ENCODE measurements at places on chromosomes 6 and 20.

- DNase-seq, result no peak
Measured at GRCh38 chr6:142275236-142276006, 26.4 kb upstream of the ADGRG6 start.

DNA sequence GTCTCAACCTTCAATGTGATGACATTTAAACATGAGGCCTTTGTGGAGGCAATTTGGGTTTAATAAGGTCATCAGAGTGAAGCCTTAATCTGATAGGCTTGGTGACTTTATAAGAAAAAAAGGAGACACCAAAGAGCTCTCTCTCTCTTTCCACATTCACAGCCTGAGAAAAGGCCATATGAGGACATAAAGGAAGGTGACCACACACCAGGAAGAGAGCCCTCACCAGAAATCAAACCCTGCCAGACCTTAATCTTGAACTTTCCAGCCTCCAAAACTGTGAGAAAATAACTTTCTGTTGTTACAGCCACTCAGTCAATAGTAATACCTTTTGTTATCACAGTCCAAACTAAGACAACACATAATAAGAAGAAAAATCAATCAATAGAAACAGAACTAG, 47.7 kb downstream of the COL12A1 start:
- no peak for DNase-seq

GRCh38 chr20:32848846-32849245, 9.9 kb upstream of the EFCAB8 start:
- no peak for DNase-seq

DNA sequence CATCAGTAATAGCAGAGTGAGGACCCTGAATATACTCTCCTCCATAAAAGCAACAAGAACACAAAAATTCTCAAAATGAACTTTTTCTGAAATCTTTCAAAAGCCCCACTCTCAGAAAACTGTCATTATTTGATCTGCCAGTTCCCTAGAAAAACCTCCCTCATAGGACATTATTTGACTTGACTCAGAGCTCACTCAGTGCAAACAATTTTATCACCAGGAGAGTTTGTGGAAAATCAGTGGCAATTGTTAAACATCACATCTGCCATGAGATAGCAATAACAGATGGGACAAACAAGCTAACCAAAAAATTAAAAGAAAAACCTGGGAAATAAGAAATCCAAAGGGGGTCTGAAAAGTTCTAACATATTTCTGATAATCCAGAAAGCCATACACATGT, 100.0 kb downstream of the ATG5 start:
- DNase-seq, result no peak

GRCh38 chr6:164142322-164142721, 727.8 kb downstream of the QKI start:
- no peak for DNase-seq

DNA sequence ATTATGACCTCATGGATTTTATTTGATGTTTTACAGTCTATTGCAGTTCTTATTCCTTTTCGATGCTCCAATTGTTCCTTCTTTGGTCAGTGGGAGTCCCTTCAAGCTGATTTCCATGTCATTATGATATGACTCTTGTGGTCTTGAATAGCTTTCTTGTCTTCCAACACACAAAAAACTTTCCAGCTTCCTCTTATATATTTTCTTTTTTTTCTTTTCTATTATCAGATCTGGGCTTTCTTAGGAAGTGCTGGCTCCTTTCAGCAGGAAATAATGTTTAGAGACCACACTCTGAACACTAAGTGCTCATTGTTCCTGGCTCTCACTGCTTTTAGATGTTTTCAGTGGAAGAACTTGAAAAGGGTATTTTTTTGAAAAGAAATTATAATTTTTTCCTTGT, 3.1 kb upstream of the SLC17A1 start:
- no peak for DNase-seq

DNA sequence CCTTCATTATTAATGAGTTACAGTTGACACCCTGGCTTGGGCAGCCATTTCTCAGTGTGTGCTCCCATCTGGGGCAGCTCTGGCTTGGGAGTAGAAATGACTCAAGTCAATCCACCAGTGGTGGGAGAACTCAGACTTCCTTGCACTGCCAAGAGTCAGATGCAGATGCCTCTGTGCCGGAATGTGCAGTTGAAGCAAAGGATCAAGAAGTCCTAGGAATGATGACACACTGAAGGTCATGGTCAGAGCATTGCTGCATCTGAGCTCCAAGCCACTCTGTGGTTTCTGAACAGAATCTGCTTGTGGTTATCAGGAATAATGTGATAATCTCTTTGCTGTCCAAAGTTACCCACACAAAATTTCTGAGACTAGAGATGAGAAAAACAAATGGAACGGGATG, 19.5 kb upstream of the PAX1 start:
- DNase-seq, result no peak

GRCh38 chr6:12266571-12266970, 23.6 kb upstream of the EDN1 start:
- peak; percentile 65 for DNase-seq

DNA sequence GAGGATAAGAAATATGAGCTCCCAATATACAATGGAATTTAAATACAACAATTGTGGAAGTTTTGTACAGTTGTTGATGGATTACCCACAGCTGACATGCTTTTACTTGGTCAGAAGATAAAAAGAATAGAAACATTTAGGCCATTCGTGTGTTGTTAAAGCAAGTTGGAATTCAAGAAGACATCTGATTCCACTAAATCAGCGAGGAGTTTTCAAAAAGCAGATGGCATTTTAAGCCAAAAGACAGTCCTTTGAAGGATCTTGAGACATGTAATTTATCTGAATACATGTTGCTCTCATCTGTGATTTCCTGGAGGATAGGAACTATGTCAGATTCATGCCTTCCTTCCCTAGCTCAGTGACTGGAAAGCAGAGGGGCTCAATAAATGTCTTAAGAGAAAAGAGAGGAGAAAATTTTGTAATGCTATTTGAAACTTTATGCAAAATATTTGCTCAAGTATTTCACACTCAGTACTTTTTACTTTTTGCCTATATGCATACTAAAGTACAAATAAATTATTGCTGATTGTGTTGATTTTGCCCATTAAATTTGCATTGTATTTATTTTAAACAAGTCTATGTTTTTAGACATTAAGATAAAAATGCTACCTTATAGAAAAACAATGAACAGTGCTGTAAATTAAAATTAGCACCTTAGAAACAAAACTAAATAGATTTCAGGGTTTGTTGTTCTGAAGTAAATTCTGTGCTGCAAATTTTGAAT, 733.8 kb upstream of the FLRT3 start:
- DNase-seq, result no peak

DNA sequence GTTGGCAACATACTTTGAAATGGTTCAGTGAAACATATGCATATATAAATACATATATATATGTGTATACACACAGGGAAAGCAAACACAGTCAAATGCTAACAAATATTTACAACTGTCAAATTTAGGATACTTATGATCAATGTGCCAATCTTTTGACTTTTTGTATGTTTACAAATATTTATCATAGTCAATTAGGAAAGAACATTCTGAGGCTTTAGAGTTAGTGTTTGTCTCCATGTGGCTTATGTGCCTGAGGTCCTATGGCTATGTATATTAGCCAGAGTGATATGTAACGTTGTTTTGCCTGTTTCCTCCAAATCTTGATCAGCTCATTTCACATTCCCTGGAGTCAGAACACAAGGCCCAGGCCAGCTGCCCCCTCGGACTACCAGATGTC, 126.5 kb upstream of the MAN1A1 start:
- no peak for DNase-seq

DNA sequence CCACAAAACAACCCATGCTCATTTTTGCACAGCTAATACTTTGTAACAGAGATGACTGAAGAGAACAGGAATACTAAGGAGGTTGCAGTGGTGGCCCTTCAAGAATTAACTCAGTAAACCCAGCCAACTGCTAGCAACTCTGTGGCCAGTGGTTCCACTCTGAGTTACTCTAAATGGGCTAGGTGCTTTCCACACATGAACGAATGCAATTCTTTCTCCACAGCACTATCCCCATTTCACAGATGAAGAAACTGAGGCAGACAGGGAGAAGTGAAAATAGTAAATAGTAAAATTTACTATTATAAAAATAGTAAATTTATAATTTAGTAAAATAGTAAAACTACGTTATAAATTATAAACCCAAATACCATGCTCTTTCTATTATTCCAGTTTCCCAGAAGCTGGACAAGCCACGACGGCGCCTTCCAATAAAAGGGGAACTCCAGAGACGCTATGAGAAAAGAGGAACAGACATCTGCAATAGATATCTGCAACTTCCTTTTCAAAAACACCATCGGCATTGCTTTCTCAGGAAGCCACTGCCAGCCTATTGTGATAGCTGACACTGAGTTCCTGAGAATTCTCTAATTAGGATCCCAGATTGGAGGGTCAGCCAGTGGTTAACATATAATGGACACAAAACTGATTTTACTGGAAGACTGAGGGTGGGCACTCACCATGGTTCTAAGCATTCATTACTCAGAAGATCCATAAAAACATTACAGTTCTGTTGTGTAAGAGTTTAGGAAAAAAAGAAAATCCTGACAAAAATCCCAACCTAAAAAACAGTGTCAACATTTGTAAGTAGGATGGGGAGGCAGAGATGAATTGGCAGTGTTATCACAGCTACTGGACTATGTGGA, 16.2 kb downstream of the FKBP1A start:
- no peak for DNase-seq

DNA sequence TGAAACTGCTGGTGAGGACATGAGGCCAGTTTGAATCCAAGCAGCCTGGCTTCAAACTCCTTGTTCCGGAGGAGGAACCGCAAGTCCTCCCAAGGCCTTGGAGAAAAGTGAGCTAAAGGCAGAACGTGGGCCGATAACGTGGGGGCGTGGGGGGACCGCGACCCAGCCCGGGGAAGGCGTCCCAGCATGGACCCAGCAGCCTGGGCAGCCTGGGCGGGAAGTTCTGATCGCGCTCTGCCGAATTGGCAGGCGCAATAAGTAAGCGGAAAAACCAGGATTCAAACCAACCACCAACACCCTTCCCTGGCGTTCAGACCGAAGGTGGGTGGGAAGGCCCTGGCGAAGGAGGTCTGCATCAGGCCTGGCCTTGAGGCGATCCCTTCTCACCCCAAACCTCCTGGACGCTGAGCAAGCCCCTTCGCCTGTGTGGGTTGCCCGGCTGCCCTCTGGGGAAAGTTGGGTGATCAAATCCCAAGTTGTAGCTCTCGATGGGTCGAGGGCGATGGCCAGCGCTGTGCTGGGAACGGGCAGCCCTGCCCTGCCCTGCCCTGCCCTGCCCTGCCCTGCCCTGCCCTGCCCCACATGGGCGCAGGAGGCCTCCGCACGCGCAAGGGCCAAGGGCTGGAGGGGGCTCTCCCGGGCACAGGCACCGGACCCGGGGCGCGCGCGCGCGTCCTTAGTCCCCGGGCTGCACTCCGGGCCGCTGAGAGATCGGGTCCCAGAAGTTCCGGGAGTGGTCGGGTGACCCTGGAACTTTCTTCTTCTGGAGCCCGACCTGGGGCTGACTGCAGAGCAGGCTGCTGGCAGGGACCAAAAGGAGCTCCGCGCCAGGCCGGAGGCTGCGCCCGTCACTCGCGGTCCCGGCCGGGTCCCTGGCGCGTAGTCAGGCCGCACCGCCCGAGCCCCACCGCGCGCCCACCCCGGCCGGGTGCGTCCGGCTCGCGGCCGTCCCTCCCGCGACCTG, 637 bp upstream of the SLC22A3 start:
- no peak for DNase-seq

GRCh38 chr6:111013144-111013915, 31.5 kb downstream of the RPF2 start:
- DNase-seq, result no peak

- DNase-seq, result peak; percentile 29
Measured at GRCh38 chr6:108914235-108915022, 66.2 kb downstream of the ARMC2 start.

DNA sequence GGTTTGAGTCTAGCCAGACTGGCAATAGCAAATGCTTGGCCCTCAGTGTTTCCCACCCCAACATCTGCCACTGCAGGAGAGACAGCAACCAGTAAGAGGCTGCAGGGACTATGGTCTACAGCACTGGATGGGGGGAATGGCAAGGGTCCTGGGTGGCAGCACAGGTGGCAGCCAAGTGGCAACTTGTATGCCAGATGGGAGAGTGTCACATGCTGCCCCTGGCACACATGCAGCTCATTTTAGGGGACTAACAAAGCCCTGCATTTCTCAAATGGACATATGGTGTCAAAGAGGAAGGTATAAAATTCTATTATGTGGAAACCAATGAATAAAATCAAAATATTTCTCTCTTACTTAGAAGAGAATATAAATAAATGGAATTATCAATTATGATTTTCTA, 298.7 kb upstream of the MARCKS start:
- DNase-seq, result no peak

- DNase-seq, result no peak
Measured at GRCh38 chr20:7939663-7940062, 595 bp downstream of the HAO1 start.

- peak; percentile 82 for DNase-seq
Measured at GRCh38 chr6:3803627-3804468, 45.3 kb upstream of the FAM50B start.

DNA sequence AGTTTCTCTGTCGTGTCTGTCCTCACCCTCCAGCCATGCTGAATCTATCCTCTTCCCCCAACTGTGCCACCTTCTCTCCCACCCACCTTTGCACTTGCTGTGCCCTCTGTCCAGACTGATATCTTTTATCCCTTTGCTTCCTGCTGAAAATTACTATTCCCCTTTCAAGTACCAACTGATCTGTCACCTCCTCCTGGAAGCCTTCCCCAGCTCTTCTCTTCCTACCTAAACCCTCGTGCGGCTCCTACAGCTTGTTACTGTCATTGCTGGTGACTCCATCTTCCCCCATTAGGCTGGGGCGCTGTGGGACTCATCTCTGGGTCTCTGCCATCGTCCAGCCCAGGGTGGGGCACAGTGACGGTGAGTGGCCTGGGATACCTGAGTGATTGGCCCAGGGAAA, 1.1 kb downstream of the BPIFB6 start:
- no peak for DNase-seq

DNA sequence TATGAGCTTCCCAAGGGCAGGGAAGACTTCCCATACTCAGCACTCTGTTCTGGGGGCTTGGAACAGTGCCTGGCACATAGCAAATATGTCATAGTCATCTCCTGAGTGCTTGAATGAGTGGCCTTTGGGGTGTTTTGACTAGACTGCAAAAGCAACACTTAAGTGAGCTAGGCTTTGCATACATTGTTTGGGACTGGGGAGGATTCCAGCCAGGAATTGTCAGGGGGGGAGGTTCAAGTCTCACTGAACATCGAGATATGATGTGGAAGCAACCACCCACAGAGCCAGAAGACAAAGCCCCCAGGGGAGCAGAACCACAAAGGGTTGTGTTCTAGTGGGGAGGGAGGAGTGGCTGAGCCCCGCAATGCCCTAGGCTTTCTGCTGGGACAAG, 98.4 kb downstream of the SYCP2 start:
- no peak for DNase-seq

GRCh38 chr6:41477572-41477971, 68.6 kb upstream of the FOXP4 start:
- no peak for DNase-seq

- DNase-seq, result peak; percentile 43
Measured at GRCh38 chr20:44208165-44208564, 2.4 kb downstream of the OSER1 start.

All from MCF 10A (cell line).